ENCODE measurements at places on chromosomes 5 and 9.

- DNase-seq: no peak
These were observed 105.6 kb downstream of the ATPSCKMT start for GRCh38 chr5:10144040-10144439.

DNA sequence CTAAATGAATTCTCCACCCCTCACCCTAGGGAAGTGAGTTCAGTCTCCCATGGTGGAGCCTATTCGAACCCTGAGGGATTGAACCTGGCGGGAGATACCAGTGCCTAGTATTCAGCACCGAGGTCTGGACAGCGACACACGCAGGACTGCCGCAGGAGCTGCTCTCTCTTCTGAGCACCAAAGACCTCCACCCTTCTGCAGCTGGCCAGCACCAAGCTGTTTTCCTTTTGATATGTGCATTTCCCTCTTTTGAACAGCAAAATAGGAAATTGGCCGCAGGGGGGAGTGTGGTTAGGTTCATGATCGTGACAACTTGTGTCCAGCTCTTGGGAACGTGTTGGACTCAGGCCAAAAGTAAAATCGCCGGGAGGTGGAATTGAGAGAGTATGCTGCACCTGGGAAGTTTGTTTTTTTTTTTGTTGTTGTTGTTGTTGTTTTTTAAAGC, 1.2 kb upstream of the PCSK1 start:
- DNase-seq: peak; percentile 33

- no peak for DNase-seq
These were observed 11.0 kb downstream of the SPARC start for GRCh38 chr5:151675611-151676313.

DNA sequence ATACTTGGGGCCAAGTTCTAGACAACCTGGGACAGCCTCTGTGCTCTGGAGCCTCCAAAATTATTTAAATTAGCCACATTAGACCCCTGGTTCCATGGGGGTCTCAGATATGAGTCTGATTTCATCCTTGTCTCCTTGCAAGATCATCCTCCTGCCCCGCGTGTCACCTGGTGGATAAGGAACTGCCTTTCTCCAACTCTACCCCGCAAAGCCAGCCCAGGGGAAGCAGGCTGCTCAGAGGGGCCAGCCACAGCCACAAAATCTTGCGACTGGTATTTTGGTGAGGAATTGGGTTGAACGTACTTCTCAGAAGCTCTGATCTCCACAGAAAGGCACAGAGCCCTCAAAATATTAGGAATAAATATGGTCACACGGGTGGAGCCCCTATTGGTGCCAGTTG, 101.2 kb downstream of the AK8 start:
- DNase-seq: no peak

- no peak for DNase-seq
These were observed 1497.9 kb downstream of the MAT2B start for GRCh38 chr5:165003283-165003682.

DNA sequence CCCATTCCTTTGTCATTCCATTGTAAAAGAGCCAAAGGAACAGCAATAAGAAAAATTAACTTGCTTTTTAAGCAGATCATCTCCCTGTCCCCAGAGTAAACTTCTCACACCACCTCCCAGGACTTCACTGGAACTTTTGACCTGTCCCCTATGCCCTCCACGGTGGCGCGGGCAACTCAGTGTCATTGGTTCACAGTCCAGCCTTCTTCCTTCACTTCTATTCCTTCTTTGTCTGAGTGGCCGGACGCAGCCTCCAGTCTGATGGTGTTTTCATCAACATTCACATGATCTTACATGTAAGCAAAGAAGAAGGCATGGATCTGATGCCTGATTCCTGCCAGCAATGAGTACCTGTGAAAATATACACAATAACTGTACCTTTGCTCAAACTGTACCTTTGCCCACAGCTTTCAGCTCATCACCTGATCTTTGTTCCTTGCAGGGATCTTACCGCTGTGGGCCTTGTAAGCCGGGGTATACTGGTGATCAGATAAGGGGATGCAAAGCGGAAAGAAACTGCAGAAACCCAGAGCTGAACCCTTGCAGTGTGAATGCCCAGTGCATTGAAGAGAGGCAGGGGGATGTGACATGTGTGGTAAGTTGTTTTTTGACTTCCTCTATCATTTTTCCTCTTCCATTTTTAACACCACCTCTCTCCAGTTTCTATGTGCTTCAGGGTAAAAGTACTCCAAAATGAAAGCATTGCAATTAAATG, 32.5 kb downstream of the THBS4 start:
- no peak for DNase-seq

GRCh38 chr9:133837627-133838597, 99.8 kb upstream of the SARDH start:
- no peak for DNase-seq

DNA sequence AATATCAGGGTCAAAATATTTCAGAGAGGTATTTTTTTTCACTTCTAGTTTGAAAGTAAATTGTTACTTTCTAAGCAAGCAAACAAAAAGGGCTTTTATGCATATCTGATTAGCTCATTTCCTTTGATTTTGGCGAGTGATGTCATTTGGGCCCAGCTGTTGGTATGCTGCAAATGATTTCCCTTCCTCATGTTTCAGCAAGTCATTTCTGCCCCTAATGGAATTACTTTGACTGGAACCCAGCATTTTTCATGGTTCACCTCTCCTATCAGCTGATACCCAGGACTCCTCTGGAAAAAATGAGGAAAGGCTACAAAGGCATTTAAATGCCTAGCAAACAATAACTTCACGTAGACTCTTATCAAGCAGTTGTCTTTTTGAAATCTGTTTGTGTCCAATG, 500.6 kb downstream of the EBF1 start:
- no peak for DNase-seq

- DNase-seq: no peak
These were observed 25.9 kb upstream of the MEGF9 start for GRCh38 chr9:120740132-120740531.

DNA sequence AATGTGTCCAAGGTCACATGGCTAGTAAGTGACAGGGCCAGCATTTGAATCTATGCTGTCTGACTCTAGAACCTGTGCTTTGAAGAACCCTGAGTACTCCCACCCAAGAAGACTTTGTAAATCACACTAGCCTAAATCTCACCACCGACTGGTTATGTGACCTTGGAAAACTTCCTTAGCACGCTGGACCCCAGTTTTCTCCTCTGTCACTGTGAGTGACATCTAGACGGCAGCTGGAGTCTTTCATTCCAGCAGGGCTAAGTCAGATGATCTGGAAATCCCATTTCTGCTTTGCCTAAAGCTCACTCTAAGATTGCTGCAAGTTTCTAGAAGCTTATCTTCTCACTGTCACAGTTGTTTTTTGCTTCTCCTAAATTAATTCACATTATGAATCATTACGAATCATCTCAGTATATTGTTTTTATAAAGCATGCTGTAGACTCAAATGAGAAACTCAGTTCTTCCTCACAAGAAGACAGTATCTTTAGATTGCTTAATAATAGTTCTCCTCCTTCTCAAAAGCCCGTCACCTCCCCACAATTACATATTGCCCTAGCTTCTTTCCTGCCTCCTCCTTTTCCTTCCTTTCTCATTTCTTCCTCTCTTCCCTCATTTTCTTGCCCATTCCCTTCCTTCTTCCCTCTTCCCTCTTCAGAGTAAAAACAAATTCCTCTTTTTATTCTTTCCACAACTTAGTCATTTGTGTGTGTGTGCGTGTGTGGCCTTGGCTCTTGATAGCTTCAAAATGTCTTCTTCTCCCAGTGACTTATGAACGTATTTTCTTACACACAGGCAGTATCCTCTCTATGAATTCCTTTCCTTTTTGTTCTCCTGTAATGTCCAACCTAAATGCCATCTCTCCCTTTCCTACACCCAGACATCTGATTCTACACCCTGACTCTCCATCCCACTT, 16.8 kb downstream of the ALDOB start:
- no peak for DNase-seq

DNA sequence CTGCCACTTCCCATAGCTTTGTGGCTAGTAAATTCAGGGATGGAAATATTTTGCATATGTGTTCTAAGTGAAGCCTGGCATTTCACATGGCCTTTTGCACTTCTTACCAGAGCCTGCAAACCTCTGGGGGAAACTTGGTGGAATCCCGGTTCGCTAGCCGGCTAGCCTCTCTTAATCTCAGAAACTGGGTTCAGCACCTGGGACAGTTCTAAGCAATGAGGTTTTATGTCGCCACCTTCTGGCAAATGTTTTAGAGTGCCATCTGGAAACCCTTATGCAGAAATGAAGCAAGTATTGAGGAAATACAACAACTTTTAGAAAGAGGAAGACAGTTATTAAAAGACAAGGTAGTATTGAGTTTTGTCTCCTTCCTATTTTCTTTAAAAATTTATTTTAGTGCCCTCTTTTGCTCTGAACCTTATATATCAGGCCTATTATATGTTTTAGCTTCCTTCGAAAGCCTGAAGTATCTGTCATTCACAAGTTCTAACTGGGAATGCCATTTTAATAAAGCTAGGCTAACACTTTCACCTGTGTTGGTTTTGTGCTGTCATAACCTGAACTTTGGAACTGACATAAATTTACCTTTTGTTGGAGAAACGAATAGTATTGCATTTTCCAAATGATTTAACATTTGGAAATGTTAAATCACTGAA, 963 bp upstream of the HTR1A start:
- DNase-seq: peak; percentile 51

Data from activated CD4-positive, alpha-beta T cell treated with anti-CD3 and anti-CD28 coated beads, Interleukin-2, Interleukin-4, amounts not matched to agents 100 ng/mL and 50 ng/mL, durations not matched to agents 16 hours and 8 hours (primary cell).